Right kidney (tissue), 9 donors: ENCODE measurements at places on chromosomes 7 and 10.
A peak's percentile ranks its signal among the peaks of the same experiment; 100 is the strongest.

- DNase-seq: peak; percentile 47
Measured at GRCh38 chr7:29883462-29884398, 77.4 kb downstream of the WIPF3 start.

DNA sequence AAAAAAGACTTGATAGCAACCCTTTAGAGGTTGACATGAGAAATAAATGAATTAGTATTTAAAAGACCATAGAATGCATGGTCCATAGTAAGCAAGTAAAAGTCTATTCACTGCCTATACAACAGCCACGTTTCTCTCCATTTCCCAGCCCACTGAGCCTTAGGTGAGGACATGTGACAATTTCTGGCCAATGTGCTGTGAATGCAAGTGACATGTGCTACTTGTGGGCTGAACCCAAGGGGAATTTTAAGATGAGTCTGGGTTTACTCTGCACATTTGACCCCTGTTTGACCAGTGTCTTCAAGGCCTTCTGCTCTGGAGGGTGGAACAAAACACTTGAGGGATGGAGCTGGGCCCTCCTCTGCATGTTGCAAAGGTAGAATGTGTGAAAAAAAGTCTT lies 384.4 kb upstream of the KLF6 start:
- DNase-seq: no peak

- no peak for DNase-seq
Measured at GRCh38 chr7:33757563-33758165, 147.7 kb upstream of the BMPER start.

DNA sequence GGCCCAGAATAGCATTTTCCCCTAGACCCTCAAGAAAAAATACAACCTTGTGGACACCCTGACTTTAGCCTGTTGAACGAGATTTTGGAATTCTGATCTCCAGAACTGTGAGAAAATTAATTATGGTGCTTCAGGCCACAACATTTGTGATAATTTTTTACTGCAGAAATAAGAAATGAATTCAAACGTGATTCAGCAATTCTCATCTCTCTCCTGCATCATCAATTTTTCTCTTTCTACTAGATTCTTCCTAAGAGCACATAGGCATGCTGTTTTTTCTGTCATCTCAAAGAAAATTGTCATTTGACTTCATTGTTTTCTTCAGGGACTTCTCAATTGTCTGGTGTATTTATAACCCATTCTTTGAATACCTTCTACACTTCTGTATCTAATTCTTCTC lies 8.9 kb upstream of the AKR1C2 start:
- no peak for DNase-seq

DNA sequence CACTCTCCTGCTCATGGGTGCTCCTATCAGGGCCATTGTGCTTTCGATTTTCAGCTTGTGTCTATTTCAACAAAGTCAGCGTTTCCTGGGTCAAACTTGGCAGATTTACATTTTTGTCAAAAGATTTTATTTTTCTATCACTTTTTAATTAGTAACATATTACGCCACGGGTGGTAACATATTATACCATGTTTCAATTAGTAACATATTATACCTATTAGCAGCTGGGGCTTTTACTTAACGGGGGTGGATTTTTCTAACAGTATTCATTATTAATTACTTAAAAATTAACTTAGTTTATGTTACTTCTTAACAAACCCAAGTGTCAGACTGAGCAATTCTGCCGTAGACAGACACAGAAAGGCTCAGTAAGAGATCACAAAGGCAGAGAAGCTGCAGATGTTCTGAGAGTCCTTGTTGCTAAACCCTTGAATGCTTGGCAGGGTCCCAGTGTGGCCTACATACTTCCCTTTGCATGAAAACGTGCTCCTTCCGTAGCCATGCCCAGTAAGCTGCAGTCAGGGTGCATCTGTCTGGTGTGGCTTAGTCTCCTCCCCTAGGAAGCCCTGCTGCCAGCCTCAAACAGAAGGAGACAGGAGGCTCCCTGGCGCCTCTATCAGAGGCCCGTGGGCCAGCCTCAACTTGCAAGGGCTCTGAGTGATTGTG lies 263.1 kb upstream of the CXCL12 start:
- peak; percentile 36 for DNase-seq

DNA sequence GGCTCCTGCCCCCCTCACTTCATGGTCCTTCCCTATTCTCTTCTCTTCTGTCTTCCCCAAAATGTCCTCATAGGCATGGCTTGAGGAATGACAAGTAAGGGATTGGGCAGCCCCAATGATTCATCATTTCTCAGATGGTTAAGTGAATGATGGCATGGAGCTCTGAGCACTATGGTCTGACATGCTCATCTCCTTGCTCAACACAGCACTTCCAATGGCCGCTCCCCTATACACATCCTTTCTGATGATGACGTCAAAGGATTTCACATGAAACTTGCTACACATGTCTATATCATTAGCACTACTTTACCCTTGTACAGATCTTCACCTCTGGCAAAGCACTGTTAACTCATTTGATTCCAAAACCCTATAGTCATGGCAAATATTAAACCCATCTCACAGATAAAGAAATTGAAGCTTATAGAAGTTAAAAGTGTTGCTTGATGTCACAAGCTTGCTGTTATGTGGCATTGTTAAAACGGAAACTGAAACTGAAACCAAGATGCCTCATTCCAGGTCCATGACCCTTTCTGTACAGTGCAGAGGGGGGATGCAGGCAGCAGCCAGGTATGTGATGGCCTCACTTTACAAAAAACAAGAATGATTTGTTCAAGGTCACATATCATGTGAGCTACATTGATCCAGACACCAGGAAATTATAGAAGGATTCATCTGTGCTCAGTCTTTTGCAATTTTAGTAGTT lies 90.0 kb upstream of the PLXNA4 start:
- no peak for DNase-seq

DNA sequence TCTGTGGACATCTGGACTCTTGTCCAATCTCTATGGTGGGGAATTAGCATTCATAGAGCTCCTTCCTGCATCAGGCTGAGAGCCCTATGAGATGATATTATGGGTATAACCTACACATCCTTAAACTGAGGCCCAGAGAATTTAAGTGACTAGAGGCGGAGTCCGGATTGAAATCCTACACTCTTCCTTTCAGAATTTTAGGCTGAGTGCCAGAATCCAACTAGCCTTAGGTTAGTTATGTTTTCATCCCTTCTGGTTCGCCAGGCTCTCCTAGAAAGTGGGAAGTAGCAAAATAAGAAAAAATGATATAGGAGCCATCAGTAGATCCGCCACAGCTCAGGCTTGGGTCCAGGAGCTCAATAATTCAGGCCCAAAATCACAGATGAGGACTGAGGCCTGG lies 212.5 kb downstream of the GLI3 start:
- DNase-seq: no peak

- DNase-seq: no peak
Measured at GRCh38 chr7:128221929-128222403, 19.1 kb upstream of the LEP start.

GRCh38 chr7:102473271-102473991 lies 5.3 kb downstream of the POLR2J start:
- DNase-seq: no peak
